Body of pancreas (tissue), 4 donors: ENCODE measurements at places on chromosomes 11 and 22. TPM values are rescaled to one million over a fixed set of nuclear protein-coding genes. Genes with fewer than 3 reads are reported as not detected.

Gene FBXO3
- total RNA-seq = 40.5 TPM

DNA sequence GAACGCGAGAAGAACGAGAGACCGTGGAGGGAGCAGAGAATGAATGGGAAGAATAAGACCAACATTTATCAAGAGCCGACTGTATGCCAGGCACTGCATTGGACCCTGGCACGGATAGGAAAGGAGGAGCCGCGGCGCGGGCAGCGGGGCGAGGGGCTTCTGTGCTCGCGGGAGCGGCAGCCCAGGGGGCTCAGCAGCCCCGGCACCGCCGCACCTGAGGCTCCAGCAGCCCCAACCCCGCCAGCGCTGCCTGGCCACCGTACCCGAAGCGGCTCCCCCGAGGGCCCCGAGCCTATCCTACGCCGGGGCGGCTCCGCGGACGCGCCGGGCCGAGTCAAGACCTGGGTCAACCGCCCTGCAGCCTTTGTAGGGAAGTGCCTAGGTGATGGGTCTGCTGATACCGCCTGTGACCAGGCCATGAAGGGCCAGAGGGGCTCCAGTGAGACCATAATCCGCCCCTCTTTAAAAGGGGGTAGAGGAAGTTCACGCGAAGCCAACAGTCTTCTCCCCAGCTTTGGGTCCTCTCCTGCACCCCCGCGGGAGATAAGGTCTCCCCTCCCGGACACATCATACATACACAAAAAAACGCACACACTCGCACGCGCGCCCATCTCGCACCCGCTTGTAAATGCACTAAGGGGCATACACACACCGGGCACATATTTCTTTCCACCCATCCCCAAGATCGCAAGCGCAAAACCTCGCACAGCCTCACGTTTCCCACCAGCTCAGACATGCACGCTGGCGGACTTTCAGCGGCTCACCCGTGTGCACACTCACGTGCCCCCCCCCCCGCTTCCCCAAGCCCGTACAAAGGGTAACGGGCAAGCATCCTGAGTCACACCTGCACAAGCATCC, 935 bp upstream of the RTN4RL2 start:
- H3K27ac ChIP-seq = no peak overlapping the region
- no peaks in the 10 kb centered on the region for H3K27me3 ChIP-seq
- H3K36me3 ChIP-seq = no peaks in the 10 kb centered on the region
- H3K4me1 ChIP-seq = peaks cover 41% of the 10 kb centered on the region

DNA sequence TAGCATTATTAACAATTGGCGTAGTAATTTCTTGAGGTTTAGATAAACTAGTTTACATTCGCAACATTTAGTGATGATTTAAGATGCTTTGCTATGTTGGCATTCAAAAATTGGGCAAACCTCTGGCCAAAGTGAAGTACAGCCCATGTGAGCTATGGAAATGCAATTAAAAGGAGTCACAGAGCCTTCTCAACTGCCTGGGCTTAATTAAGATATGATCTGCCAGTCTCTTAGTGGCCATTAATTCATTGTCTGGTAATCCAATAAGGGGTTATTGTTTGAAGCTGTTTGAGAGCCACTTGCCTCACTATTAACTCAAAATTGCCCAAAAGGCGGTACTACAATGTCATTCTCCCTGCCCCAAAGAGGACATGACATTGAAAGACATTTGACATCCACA, 608.9 kb downstream of the NTM start:
- no peak overlapping the region for H3K4me3 ChIP-seq
- no peak for DNase-seq

GRCh38 chr11:31687861-31688260, 123.3 kb downstream of the PAX6 start:
- H3K4me3 ChIP-seq = no peak overlapping the region
- DNase-seq = no peak
- H3K27ac ChIP-seq = no peak overlapping the region
- no peaks in the 10 kb centered on the region for H3K36me3 ChIP-seq

GRCh38 chr11:87331273-87331672, 293.5 kb downstream of the TMEM135 start:
- no peak for DNase-seq
- H3K36me3 ChIP-seq = no peaks in the 10 kb centered on the region
- H3K4me3 ChIP-seq = no peak overlapping the region
- no peak overlapping the region for H3K27ac ChIP-seq
- no peaks in the 10 kb centered on the region for H3K27me3 ChIP-seq
